CD4-positive, alpha-beta T cell (primary cell): ENCODE measurements at places on chromosomes 3 and 15. TPM values are rescaled to one million over a fixed set of nuclear protein-coding genes. Genes with fewer than 3 reads are reported as not detected.

Gene CYP1A2
- not detected for total RNA-seq

DNA sequence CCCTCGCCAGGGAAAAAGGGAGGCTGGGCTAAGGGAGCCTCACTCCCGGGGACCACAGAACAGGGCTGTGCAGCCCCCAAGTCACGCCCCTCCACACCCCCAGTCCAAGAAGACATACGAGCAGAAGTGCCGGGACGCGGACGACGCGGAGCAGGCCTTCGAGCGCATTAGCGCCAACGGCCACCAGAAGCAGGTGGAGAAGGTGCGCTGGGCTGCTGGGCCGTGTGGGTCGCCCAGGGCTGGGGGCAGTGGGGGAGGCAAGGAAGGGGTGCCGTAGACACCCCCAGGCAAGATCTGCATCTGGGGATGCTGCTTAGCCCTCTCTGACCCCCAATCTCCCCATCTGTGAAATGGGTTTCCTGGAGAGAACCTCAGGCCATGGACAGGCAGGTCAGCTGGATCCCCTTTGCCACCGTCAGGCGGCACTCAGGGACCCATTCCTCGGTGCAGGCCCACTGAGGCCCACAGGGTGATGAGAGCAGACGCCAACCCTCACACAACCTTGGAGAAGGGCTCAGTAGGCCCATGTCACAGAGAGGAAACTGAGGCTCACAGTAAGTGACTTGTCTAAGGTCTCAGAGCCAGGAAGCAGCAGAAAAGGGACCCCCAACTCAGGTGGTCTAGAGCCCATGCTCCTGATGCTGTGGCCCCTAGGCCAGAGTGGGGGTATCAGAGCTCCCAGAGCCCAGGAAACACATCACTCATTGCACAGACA, 33.7 kb downstream of the PSTPIP1 start:
- no peak for DNase-seq

GRCh38 chr3:37466660-37467359, 292.4 kb upstream of the LRRFIP2 start:
- no peak for DNase-seq

DNA sequence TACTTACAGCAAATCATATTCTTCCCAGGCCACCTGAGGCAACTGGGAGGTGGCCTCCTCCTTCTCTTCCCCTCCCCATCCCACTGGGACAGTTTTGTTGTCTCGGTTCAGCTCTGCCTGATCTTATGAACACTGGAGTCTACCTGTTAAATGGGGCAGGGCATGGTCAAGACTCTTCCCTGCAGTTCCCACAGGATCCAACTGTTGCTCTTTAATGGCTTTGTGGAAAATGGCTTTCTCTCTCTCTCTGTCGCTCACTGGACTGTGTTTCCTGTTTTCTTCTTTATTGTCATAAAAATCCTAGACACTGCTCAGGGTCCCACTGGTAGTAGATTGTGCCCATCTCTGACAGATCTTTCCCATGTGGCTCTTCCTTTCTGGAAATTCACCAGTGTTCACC, 40.2 kb downstream of the SLC27A2 start:
- no peak for DNase-seq

DNA sequence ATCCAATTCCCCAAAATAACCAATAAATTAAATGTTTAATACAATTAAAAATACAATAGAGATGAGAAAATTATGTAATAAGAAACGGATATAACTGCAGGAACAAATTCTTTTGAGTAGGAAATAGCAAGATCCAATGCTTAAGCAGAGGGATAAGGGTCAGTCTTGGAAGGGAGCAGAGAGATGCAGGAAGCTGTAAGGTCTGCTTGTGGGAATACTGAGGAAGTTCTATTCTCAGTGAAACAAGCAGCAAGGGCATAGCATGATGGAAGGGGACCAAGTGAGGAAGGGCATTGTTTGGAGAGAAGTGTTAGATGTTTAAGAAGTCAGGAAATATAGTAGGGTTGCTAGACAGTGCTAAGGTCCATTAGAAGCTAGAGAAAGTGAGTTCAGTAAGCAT, 409.0 kb downstream of the TBC1D5 start:
- no peak for DNase-seq

Gene PODXL2
- total RNA-seq: 4.2 TPM

DNA sequence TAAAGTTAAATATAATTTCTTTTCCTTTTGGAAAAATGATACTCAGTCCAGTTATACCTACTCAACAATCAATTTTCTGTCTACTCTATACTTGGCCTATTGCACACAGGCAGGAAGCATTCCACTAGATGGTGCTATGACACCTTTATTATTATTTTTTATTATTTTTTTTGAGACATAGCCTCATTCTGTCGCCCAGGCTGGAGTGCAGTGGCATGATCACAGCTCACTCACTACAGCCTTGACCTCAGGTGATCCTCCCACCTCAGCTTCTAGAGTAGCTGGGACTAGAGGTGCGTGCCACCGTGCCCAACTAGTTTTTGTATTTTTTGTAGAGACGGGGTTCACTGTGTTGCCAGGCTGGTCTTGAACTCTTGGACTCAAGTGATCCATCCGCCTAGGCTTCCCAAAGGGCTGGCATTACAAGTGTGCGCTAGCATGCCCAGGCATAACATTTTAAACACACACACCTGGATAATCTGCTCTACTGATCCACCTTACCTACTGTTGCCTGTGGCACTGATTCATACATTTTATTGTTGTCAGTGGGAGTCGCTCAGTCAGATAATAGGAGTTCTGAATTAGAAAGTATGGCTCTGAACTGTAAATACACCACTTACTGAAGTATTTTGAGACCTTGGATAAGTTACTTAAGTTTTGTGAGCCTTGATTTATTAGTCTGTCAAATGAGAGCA, 56.2 kb downstream of the EIF3J start:
- DNase-seq: peak; percentile 6

Gene CD86
- total RNA-seq: 1.4 TPM

Gene TRIM42
- total RNA-seq: not detected

DNA sequence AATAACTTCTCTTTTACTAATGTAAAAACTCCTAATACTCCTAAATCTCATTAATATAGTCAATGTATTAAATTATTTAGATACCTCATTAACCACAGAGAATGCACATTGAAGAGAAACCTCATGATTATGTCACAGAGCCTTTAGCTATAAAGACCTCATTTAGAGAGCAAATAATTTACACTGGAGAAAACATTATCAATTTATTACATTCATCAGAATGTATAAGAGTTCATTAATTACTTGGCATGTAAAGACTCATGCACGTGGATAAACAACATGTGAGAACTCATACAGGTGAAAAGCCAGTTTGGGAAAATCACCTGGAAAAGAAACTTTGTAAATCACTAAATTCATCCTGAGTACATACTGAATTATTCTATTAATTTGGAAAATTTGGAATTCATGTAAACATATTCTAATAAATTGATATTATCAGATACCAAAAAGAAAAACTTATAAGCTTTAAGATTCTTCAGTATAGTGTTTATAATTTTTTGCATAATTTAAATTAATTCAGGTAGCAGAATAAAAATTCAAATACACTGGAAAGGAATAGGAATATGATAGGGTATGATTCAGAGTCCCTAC, 22.9 kb upstream of the WNT7A start:
- DNase-seq: no peak

DNA sequence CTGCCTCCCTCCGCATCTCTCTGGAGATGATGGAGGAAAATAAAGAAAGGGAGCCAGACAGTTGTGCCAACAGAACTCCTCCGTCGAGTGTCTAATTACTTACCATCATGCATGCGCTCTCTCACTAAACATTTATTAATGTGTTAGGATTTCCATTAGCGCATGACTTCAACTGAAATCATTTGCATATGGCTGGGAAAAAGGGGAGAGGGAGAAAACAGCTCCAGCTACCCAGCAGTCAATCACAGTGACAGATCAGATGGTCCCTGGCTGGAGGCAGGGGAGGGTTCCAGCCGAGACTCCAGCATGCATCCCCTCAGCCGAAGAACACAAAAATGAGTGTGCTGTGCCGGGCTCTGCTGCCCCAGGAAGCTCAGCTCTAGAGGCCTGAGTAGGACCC, 6.8 kb upstream of the RHO start:
- no peak for DNase-seq

Gene DOCK3
- total RNA-seq: 1.1 TPM

DNA sequence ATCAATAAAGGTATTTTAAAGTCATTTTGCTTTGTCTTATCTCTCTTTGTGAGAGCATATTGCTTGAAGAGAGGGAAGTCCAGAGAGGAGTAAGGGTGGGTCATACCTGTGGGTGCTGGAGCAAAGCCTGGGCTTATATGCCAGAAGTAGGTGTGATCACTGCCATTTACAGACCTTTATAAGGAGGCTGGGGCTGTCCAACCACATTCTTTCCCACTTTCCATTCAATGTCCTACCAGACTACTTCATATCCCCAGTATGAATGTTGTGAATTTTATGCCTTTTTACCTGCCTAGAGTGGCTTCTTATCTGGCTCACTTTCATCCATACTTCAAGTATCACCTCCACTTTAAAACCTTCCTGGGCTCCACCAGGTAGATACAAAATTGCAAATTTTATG, 39.4 kb upstream of the ST6GAL1 start:
- no peak for DNase-seq

Gene CPNE9
- 0.33 TPM for total RNA-seq

DNA sequence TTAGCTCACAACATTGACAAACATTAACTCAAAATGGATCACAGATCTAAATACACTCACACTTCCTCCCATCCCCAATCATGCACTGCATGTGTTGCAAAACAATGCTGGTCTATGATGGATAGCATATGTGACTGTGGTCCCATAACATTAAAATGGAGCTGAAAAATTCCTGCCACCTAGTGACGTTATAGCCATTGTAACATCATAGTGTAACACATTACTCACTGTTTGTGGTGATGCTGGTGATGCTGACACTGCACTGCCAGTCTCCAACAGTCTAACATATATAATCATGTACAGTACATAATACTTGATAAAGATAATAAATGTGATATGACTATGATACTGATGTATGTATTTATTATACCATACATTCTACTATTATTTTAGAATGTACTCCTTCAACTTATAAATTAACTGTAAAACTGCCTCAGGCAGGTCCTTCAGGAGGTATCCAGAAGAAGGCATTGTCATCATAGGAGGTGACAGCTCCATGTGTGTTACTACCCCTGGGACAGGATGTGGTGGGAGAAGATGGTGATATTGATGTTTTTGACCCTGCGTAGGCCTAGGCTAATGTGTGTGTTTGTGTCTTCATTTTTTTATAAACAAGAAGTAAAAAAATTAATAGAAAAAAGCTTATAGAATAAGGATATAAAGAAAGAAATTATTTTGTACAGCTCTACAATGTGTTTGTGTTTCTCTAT, 41.3 kb downstream of the TXNRD3 start:
- no peak for DNase-seq

GRCh38 chr3:104992676-104993075, 374.0 kb upstream of the ALCAM start:
- DNase-seq: no peak

DNA sequence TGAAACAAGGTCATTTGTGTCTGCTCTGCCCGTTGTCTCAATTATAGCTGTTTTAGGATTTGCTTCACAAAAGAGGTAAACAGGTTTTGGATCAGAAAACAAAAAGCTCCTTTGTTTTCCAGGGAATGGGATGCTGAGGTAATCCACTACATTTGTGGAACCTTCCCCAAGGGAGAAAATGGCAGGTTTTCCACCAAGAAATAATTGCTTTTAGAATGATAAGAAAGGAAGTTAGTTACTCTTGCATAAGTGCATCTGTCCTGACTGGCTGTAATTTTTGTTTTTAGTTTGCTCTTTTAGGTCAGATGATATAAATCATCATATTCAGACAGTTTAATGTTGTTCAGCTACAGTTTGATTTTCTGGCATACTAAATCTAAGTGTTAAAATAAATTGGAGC, 198.5 kb upstream of the COL8A1 start:
- DNase-seq: no peak

Gene GOLGA6L10
- total RNA-seq: 0.93 TPM

DNA sequence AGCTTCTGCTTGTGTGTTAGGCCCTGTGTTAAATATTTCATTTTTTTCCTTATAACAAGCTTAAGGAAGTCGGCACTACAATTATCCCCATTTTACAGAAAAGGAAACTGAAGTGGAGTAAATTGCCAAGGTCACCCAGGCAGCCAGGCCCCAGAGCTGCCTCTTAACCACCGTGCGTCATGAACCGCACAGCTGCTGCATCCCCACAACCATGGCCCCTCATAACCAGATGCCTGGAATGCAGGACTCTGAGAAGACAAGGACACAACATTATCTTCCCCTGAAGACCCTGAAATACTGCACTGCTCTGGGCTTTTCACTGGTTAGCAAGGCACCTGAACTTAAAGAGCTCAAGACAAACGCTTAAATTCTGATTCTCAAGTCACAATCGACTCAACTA, 14.6 kb downstream of the LRIG1 start:
- DNase-seq: no peak

- DNase-seq: no peak
Observed at GRCh38 chr15:101349047-101349951, 54.3 kb upstream of the SNRPA1 start.

Gene RBM15B
- total RNA-seq: 29.2 TPM

Gene DIPK2A
- 18.2 TPM for total RNA-seq

- DNase-seq: no peak
Observed at GRCh38 chr3:34582055-34582454, 783.6 kb downstream of the PDCD6IP start.

DNA sequence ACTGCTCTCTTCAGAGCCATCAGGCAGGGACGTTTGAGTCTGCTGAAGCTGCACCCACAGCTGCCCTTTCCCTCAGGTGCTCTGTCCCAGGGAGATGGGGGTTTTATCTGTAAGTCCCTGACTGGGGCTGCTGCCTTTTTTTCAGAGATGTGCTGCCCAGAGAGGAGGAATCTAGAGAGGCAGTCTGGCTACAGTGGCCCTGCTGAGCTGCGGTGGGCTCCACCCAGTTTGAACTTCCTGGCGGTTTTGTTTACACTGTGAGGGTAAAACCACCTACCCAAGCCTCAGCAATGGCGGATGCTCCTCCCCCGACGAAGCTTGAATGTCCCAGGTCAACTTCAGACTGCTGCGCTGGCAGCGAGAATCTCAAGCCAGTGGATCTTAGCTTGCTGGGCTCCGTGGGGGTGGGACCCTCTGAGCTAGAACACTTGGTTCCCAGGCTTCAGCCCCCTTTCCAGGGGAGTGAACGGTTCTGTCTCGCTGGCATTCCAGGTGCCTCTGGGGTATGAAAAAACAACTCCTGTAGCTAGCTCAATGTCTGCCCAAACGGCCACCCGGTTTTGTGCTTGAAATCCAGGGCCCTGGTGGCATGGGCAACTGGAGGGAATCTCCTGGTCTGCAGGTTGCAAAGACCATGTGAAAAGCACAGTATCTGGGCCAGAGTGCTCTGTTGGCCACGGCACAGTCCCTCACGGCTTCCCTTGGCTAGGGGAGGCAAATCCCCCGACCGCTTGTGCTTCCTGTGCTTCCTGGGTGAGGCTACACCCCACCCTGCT, 21.1 kb upstream of the ST6GAL1 start:
- DNase-seq: peak; percentile 80

- no peak for DNase-seq
Observed at GRCh38 chr3:45499529-45499928, 95.0 kb upstream of the LIMD1 start.

Gene GALNT15
- total RNA-seq: not detected

- DNase-seq: no peak
Observed at GRCh38 chr15:26970712-26971210, at the start of gene GABRG3. GABRG3 (plus strand) TSS chr15:26971181.
